Left lung (tissue), 14 donors: ENCODE measurements at places on chromosomes 13 and 19. TPM values are rescaled to one million over a fixed set of nuclear protein-coding genes. Genes with fewer than 3 reads are reported as not detected.

DNA sequence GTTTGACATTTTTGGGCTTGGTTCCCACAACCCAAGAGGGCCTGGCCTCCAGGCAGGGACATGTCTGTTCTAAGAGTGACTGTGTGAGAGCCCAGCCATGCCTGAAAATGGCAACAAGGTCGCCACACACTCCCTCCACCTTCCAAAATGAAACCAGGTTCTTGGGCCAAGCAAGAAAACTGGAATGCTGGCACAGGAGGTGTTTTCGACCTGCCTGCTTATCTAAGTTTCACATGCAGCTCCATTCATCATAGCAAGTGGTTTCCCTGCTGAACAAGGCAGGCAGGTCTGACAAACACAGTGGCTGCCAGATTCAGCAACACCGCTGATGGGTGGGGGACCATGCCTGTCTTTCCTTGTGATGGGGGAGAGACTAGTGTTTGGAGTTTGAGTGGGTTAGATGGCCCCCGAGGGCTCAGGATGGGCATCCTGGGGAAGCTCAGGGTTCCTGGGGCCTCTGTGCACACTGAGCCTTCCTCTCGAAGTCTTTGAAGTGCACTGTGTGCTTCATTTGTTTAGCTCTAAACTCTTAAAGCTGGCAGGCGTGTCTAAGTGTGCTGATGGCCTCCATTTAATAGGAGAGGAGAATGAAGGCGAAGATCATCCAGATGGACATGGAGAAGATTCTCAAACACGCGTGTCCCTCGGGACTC, 17.9 kb upstream of the GAS6 start:
- no peak for DNase-seq

GJB6 gene
- polyA plus RNA-seq: 1.3 TPM

MUC16 gene
- polyA plus RNA-seq: not detected

ZNF284 gene
- polyA plus RNA-seq: 6.1 TPM

ZNF112 gene
- 11.7 TPM for polyA plus RNA-seq

DNA sequence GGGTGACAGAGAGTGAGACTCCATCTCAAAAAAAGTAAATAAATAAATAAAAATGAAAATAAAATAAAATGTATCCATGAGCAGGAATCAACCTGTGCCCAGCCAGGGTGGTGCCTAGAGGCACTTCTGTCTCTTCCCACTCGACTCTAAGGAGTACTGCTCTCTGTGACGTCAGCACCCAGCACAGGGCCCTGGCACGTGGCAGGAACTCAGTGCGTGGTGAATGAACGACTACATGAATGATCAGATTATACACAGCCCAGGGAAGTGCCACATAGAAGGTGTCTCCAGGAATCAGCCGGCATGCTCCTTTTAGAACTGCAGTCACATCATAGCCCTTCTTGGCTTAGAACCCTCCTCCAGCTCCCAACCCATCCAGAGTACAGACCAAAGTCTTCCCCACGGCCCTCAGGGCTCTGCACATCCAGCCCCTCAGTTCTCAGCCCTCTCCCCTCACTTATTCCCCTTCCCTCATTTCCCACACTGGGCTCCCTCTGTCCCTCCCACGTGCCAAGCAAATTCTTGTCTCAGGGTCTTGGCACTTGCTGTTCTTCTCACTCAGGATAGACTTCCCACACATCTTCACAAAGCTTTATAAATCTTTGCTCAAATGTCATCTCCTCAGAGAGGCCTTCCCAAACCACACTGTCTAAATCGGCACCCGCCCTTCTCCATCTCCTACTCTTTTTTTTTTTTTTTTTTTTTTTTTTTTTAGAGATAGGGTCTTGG, 4.2 kb downstream of the CLIP3 start:
- no peak for DNase-seq

- no peak for DNase-seq
Measured at GRCh38 chr13:80684217-80684991, 343.5 kb upstream of the SPRY2 start.
